Stimulated activated CD8-positive, alpha-beta memory T cell treated with anti-CD3 and anti-CD28 coated beads, Interleukin-4, amount 100 ng/mL, for 4 hours (primary cell): ENCODE measurements at places on chromosomes 7 and 10.

DNA sequence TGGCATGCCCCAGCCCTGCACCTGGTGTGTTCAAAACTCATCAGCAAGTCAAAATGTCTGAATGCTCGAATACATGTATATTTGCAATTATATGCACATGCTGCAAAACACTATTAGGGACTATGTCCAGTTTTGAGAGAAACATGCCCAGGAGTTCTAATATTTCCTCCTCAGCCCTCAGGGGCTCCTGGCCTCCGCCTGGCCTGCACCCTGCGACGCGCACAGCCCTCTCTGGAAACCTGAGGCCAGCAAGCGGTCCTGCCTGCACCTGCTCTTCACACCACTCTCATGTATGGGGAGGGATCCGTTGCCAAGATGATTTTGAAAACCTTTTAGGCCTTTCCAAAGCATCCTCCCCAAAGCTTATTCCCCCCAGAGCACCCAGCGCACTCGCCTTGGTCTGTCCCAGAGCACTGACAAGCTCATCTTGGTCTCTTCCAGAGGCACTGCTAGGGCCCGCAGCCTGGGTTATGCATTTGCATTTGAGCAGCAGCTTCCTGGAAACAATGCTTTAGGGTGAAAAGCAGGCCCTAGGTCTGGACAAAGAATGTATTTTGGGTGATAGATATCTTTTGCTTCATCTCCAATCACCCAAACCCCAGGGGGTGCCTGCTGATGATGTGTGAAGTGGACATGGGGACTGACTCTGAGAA, 22.6 kb upstream of the CNPY1 start:
- no peak for DNase-seq

GRCh38 chr7:141466151-141466904, 84.9 kb upstream of the AGK start:
- no peak for DNase-seq

- DNase-seq, result no peak
These were observed 59.2 kb downstream of the DENND2A start for GRCh38 chr7:140581411-140581810.

GRCh38 chr10:98236862-98237261, 31.1 kb downstream of the LOXL4 start:
- no peak for DNase-seq

DNA sequence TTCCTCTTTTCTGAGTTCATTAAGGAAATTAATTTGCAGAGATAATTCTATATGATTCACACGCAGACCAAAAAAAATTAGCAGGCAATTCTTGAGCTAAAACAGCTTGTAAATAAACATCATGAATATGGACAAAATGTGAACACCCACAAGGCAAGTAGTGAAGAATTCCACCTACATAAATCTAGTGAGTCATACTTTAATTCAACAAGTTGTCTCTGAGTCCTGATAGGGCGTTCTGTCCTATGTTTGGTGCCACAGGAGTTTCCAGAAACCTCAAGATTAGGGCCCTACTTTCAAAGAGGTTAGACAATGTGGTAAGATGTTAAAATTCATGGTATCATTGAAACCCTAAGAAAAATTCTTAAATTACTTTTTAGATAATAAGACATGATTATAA, 122.3 kb downstream of the SGMS1 start:
- no peak for DNase-seq

- no peak for DNase-seq
These were observed 39.9 kb downstream of the TAX1BP1 start for GRCh38 chr7:27779873-27780272.

GRCh38 chr7:116918704-116919103, 34.6 kb upstream of the ST7 start:
- DNase-seq, result no peak

DNA sequence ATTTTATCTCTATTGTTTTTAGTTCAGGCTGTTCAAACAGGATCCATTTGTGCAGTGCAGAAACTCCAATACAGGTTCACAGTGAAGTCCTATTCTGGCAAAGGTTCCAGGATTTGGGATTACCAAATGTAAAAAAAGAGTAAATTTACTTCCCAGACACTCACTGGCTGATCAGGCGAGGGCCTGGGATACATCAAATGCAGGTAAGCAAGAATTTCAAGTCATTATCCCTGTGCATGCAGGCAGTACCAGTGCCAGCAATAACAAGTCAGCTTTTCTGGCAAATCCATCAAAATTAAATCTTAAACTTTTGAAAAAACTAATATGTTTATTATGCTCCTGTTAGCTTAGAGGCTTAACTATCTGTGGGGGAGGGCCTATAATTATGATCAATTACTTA, 6.3 kb downstream of the CDK6 start:
- DNase-seq, result no peak

DNA sequence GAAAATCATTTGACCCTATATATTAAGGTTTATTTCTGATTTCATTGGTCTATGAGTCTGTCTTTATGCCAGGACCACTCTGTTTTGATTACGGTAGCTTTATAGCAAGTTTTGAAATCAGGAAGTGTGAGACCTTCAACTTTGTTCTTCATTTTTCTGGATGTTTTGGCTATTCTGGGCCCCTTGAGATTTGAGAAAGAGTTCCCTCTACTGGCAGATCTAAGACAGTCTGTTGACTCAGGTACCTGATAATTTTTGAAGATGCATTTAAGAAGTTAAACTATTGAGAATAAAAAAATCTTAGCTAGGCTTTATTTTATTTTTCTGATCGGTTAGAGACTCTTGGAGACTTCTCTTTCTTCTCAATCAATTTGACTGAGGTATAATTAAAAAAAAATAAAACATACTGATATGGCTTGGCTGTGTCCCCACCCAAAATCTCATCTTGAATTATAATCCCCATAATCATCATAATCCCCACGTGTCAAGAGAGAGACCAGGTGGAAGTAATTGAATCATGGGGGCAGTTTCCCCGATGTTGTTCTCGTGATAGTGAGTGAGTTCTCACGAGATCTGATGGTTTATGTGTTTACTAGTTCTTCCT, 209.2 kb downstream of the SNX10 start:
- no peak for DNase-seq

DNA sequence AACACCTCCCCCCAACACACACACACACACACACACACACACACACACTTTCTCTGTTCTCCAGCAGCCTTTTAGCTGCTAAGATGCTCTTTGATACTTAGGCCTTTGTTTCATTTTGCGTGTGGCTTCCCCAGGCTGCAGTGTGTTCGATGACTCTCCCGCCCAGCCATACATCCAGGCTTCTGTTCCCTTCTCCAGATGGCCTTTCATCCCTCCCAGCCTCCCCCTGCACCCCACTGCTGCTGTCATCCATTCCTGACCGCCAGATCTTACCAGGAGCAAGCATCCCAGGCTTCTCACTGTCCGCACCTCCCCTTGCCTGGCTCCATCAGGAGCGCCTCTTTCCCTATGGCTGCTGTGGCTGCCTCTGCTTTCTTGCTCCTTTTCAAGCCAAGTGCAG, 77.8 kb upstream of the PPIF start:
- no peak for DNase-seq

GRCh38 chr7:70040970-70041766, 442.9 kb downstream of the AUTS2 start:
- DNase-seq, result no peak

- no peak for DNase-seq
These were observed 60.0 kb downstream of the WAC start for GRCh38 chr10:28592953-28593352.

GRCh38 chr7:117349570-117349969, 26.7 kb upstream of the WNT2 start:
- no peak for DNase-seq

DNA sequence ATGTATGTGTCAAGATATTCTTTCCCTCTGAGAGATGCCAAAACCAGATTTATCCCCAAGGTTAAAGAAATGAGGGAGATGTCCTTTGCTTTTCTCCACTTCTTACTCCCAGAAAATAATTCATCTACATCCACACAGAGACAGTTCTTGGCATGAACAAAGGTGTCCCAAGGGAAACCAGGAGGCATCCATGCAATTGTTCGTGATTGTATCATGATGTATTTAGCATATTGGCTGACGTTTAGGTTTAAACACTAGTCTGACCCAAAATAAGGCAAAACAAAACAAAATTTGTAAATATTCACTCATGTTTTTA, 223.9 kb downstream of the C7orf25 start:
- DNase-seq, result no peak

DNA sequence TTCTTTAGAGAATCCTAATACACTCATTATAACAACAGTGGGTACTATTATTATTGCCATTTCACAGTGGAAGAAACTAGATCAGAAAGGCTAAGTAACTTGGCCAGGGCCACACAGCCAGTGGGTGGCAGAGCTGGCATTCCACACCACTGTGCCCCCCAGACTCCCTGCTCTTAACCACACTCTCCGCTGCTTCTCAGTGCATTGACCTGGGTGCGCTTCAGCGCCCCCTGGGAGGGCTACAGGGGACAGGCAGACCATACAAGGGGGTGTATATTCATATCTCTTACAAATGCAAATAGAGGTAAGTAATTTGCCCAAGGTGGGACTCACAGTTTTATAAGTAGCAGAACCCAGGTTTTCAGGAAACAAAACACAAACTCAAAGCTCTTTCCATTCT, 77.0 kb upstream of the NMT2 start:
- DNase-seq, result no peak

DNA sequence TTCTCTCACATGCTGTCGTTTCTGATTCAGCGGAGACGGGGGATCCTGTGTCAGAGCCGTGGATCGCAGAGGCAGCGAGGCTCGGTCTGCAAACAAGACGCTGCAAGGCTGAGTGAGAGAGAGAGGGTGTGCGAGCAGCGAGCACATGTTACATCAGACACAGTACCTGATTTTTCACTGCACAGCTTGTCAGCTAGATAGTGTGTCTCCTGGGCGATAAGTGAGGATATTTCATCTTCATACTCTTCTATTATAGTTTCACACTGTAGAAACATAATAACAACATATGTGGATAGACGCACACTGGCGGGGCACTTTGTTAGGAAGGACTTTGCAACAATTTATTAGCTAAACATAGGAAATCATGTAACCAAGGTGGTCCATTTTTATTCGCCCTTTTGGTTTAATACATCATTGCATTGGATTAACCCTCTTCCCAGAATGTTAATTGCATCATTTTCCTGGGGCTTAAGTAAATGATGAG, 39.5 kb downstream of the CNPY1 start:
- DNase-seq, result no peak

DNA sequence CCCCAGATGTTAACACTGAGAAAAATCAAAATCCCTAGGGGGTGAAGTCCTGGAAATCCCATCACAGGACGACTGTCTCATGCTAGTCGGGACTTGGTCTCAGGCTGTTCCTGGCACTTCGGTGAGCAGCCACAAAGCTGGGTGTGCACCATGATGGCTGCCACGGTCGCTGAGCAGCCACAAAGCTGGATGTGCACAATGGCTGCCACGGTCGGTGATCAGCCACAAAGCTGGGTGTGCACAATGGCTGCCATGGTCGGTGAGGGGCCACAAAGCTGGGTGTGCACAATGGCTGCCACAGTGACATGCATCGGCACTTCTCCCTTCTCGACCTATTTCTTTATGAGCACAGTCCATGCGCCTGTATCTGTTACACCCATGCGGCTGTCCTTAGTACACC, 505.1 kb downstream of the TCERG1L start:
- no peak for DNase-seq

DNA sequence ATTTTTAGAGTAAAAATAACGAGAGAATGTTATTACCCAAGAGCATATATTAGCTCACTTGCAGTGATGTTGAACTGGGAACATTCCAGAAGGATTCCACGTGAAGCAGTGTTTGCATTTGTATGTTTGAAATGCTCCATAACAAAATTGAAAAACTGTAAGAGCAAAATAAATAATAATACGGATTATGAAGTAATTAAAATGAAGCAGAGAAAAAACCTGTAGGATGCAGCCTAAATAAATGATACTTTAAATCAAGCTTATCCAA, 203.3 kb downstream of the BAMBI start:
- no peak for DNase-seq

DNA sequence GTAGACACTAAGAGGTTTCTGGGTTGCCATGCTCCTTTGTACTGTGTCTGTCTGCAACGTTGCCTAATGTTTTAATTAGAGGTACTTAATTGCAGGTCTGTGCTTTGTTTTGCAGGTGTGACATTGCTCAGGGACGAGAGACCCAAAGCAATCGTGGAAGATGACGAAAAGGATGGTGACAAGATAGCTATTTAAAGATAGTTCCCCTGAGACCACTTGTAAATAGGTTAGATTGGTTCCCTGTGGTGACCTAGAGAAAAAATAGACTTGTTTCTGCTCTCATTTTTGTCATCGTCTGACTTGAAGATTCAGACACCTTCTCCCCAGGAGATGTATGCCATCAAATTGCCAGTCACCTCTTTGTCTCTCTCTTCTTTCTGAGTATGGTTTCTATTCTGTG, 20.1 kb downstream of the PPP1R17 start:
- no peak for DNase-seq

GRCh38 chr10:122417667-122418066, 36.8 kb upstream of the ARMS2 start:
- DNase-seq, result no peak

- DNase-seq, result peak; percentile 35
These were observed 23.3 kb downstream of the YAE1 start for GRCh38 chr7:39589323-39590111.

DNA sequence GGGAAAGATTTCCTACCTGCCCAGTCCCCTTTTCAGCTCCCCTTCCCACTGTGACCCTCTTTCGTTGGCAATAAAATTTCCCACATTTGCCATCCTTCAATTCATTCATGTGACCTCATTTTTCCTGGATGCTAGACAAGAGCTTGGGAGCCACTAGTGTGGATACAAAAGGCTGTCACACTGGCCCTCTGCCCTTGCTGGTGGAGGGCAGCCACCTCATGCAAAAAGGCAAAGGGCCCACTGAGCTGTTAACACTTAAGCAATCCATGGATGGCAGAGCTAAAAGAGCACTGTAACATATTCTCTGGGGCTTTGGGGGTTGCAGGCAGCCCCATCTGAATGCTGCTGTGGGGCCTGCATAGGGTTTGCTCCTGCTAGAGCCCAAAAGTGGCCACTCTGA, 315.1 kb downstream of the NEBL start:
- DNase-seq, result no peak

DNA sequence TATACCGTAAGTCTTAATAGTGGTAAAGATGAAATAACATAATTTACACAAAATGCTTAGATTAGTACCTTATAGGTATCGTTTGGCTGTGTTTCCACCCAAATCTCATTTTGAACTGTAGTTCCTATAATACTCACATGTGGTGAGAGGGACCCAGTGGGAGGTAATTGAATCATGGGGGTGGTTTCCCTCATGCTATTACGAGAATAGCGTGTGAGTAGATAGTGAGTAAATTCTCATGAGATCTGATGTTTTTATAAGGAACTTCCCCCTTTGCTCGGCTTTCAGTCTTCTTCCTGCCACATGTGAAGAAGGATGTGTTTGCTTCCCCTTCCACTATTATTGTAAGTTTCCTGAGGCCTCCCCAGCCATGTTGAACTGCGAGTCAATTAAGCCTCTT, 426.3 kb upstream of the POT1 start:
- no peak for DNase-seq

- DNase-seq, result no peak
These were observed 12.3 kb upstream of the ENO4 start for GRCh38 chr10:116836902-116837523.

- no peak for DNase-seq
These were observed 179.9 kb downstream of the SEMA3E start for GRCh38 chr7:83469076-83469475.

- no peak for DNase-seq
These were observed 183.7 kb upstream of the CDK1 start for GRCh38 chr10:60594476-60595051.
